ENCODE measurements at places on chromosomes 2 and 18.

DNA sequence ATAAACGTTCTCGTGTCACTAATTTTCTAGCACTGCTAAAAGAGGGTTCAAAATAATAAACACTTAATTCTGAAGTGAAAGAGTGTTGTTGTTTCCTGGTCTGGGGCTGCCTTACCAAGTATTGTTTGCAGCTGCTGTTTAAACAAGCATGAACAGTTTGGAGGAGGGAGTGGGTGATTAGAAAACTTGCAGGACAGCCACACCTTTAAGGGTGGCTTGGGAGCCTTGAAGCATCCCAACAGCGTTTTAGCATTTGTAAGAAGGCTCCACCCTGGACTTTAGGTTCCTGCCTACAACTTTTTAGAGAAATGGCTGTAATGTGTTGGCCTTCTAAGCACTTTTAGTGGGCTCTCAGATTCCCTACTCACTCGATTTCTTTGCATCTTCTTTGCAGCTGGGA lies 371.6 kb downstream of the TGIF1 start:
- DNase-seq: no peak

DNA sequence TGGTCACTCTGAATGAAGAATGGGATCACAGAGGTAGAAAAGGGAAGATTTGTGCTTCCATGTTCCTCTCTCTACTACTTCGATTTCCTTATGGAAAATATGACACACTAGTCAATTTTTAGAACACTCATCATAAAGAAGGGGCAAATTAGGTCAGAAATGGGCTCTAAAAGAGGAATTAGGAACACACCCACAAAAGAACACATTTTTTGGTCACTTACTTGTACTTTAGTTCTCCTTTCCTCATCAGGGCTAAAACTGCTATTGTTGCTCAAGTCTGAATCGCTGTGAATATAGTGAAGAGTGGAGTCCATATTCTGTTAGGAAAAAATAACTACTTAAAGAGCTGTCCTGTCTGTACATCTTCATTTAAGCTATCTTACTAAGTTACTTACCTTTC lies 52.6 kb downstream of the PPP4R1 start:
- no peak for DNase-seq

- DNase-seq: no peak
These were observed 101.8 kb upstream of the NDUFV2 start for GRCh38 chr18:9000733-9001132.

DNA sequence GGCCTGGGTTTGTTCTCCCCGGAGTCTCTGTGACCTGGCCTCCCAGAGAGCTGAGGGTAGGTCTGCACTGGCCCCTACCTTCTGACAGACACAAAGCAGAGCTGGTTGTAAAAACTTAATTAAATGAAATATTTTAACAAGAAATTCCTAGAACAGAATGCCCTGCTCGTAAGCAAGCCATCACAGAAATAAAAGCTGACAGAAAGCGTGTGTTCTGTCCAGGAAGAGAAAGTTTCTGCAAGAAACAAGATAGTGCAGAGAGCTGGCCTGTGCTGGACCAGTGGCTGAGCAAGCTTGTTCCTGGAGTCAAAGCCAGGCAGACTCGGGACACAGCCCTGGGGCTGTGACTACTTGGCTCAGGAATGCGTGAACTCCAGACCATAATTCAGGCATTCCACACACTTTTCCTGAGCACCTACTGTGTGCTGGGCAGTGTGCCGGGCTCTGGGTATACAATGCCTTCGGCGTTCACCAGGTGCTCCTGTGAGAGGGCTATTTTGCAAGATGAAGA lies 51.6 kb downstream of the APOB start:
- no peak for DNase-seq

- DNase-seq: no peak
These were observed 4.0 kb downstream of the ARL4C start for GRCh38 chr2:234492717-234493485.

- no peak for DNase-seq
These were observed 44.9 kb downstream of the MRPL35 start for GRCh38 chr2:86243950-86244733.

DNA sequence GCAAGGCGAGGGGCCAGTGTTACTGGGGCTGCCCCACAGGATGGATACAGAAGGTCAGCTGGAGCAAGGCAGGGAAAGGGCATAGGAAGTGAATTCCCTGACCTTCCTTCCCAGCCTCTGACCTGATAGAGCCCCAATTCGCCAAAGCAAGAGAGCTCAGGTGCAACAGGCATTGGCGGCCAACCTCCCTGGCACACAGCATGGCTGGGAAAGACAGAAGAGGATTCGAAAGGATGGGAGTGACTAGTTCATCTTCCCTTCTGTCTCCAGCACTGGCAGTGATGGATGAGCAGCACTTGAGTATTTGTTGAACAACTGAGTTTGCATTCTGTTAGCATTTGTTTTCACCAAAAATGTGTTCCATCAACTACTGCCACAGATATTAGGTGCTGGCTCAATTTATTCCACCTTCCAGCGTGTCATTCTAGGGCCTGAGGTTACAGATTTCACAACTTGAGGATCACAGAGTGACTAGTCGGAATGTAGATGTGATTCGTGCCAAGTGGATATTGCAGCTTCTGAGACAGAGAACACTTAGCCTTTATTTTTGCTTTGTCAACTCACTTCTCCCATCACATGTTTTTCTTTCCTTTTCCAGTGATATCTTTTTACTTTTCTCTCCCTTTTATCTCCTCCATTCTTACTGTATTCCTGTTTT lies 6.2 kb downstream of the COPS8 start:
- no peak for DNase-seq

DNA sequence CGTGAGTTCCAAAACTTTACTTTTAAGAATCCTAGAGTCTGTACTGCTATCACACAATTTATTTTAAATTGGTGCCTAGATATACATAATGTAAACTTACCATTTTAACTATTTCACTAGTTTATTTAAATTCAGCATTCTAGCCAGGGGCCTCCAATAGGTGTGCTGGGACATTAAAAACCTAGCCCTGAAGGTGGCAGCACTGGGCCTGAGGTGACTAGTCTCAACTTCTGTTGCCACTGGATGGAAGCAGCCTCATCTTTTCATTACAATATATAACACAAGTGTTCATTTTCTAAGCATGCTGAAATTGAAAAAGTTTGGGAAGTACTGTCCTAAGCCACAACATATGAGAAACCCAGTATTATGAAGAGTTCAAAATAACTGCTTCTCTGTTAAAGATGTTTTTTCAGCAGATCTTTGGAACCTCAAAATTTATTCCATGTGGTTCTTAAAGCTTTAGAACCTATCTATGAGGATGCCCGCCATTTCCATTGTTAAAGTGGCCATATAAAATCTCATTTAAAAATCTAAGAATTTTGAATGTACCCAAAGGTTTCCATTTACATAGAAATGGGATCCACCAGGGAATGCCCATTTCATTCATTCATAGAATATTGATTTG lies 2.9 kb upstream of the RBBP8 start:
- no peak for DNase-seq

DNA sequence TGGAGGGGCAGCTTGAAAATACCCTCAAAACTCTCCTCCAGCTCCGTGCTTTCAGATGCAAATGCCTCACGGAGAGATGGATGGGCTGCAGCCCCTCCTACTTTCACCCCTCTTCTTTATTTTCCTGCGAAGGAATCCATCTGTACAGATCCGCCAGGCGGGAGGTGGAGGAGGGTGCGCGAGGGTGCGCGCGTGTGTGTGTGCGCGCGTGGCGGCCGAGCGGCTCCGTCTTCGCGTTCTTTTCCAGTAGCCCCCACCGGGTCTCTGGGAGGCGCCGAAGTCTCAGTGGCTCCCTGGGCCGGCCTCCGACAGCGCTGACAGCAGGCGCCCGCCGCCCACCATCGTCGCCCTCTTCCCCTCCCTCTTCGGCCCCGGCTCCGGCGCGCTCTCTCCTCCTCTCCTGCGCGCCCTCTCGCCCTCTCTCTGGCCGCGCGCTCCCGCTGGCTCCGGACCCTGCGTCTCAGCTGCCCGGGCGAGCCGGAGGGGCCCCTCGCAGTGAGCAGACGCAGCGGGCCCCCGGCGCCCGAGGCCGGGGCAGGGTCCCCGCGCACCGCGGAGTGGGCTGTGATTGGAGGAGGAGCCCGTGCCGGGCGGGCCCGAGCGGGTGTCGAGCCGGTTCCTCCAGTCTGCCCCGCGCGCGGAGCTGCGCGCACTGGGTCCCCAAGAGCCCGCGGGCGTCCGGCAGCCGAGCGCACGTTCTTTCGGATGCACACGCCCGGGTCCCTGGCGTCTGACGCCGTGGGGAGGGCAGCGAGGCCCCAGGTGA lies at the start of gene CDH7:
TSS of gene CDH7 (plus strand) at position 624 of the 766 bp plus-strand sequence. CDS start 11,831 bp downstream, outside the sequence.
- no peak for DNase-seq

- DNase-seq: peak; percentile 46
These were observed 39.0 kb downstream of the EEF1B2 start for GRCh38 chr2:206198677-206199076.

DNA sequence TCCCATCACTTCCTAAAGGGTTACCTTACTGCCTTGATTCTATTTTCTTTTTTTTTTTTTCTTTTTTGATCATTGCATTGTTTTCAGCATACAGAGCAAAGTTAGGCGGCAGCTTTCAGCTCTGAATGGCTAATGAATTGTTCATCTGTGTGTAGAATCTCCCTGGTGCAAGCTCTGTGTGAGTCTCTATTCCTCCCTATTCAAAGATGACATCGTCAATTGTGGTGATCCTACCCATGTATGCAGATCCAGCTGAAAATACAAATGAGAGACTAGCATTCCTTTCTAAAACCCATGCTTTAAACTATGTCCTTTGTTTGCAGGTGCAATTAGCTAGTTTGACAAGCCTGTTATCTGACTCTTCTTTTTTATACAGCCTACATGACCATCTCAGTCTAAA lies 539.0 kb downstream of the ARHGAP15 start:
- no peak for DNase-seq

- DNase-seq: peak; percentile 74
These were observed 197.9 kb downstream of the NEDD4L start for GRCh38 chr18:58241877-58242276.

DNA sequence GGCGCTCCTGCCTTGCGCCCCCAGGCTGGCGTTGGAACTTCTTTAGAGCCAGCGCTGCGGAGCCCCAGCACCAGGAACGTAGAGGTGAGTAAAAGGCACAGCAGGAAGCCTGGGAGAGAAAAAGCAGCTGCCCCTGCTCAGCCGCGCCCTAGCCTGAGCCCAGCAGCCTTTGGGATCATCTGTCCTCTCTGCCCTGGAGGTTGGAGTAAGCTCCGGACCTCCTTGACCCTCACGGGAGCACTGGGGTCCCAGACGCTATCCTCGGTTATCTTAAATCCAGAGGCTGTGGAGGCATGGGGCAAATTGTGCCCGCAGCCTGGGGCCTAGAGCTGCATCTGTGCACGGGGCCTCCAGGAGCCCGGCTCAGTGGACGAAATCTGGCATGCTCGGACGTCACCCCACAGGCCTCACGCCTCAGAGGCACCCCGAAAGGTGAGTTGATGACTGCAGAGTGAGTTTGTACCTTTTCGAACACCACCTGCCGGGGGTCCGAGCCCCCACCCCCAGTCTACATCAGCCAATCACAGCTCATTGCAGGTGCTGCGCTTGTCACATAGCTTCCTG lies 1.6 kb upstream of the SLC66A2 start:
- DNase-seq: no peak

- DNase-seq: no peak
These were observed 9.6 kb downstream of the FTCDNL1 start for GRCh38 chr2:199841409-199841808.

GRCh38 chr18:27428716-27429475 lies 243.8 kb upstream of the CHST9 start:
- DNase-seq: no peak

Data from AG09309 (cell line).